ENCODE measurements at places on chromosomes 5 and 9.

- no peak for DNase-seq
These were observed 22.3 kb downstream of the ZBTB34 start for GRCh38 chr9:126882746-126883145.

DNA sequence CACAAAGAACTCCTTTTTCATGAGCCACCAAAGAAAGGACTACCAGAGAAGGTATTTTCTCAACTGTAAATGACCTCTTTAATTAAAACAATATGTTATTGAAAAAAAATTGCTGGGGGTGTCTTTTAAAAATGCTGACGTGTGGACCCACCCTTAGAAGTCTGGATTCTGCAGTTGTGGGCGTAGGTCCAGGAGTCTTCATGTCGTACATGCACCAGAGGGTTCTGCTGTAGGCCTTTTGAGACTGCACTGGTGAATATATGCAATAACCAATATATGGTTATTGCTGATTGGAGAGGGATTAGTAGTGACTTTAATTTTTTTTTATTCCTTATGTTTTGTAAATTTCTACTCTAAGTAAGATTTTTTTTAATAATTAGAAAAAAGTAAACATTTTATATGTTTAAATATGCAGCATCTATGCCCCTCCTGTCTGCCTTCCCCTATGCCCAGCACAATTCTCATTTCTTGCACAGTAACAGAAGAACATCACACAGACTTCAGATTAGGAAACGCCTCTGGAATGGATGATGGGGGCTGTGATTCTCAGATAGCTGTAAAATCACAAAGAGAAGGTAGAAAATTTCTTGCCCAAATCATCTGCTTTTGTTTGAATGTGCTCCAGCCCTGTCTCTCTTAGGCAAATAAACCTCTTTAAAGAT, 102.0 kb downstream of the PTTG1 start:
- no peak for DNase-seq

- DNase-seq, result peak; percentile 50
These were observed 32.1 kb downstream of the RAPGEF1 start for GRCh38 chr9:131707733-131708157.

DNA sequence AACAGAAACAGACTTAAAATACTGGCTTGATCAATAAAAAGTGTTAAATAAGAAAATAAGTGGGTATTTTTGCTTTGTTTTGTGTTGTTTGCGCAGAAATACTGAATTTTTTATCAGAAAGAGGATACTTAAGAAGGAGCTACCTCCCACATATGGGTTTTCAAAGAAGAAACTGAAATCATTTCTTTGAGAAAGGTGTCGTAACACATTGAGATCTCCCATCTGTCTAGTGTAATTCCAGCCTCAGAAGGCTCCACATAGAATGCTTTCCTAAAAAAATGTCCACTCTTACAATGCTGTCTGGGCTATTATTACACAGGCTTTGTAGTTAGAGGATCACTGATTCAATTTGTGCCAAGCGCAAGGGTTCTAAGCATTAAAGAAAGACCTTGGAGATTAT, 226.2 kb downstream of the EPB41L4A start:
- no peak for DNase-seq

DNA sequence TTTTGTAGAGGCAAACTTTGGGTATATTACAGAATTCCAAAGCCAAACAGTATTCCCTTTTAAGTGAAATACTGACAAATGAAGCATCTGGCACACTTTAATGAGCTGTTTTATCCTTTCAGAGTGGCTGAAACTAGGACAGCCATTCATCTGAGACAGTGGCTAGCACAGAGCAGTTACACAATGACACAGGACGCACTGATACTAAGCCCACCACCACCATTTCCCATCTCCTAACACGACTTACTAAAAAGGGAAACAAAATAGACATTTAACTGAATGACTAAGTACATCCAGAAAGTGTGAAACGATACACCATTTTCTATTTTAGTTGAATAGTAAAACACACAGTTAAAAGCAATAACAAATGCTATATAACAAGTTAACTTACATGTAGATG, 120.4 kb upstream of the RETREG1 start:
- no peak for DNase-seq

GRCh38 chr5:135025730-135026644, 8.0 kb downstream of the PITX1 start:
- DNase-seq, result no peak

DNA sequence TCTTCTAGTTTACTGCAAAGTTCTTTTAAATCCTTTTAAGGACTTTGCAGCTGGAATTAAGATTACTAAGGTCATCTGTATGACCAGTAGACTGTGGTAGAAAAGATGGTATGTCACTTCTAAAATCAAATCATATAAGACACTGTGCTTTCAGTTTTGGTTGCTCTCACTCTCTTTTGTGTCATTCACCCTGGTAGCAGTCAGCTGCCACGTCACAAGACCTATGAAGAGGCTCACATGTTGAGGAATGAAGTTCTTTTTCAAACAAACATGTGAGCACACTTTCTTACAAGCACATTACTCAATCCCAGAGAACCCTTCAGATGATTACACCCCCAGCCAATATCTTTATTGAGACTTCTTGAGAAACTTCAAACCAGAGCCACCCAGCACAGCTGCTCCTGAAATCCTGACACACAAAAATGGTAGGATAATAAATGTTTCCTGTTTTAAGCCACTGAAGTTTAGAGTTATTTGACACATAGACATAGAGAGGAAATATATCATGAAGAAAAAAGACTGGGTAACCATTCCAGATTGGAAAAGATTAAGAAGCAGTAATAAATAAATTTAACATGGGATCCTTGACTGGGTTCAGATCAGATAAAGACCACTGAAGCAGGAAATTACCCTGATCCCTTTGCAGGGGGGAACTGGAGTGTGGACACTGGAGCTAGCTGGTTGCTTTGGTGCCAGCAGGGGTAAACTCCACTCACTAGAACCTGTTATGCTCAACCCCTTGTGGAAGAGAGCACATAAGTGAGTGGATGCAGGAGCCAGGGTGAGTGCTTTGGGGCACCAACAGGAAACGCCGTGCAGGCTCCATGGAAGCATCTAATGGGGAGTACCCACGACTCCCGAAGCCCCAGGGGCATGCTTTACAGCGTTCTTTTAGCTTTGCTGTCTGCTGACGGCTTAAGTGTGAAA, 64.1 kb downstream of the SLCO4C1 start:
- no peak for DNase-seq

DNA sequence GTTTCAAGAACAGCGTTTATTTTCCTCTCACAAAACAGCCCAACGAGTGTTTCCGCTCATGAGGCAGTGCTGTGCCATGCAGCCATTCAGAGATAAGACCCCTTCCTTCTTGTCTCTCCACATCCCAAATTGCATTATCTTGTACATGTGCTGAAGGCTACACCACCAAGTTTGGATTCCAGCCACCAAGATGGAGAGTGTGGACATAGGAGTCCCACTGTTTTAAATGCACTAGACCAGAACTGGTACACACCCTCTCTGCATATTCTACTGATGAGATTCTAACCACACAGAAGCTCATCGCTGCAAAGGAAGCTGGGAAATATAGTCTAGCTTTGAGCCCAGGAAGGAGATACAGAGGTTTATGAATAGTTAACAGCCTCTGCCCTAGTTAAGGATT, 509.4 kb downstream of the NFIB start:
- no peak for DNase-seq

DNA sequence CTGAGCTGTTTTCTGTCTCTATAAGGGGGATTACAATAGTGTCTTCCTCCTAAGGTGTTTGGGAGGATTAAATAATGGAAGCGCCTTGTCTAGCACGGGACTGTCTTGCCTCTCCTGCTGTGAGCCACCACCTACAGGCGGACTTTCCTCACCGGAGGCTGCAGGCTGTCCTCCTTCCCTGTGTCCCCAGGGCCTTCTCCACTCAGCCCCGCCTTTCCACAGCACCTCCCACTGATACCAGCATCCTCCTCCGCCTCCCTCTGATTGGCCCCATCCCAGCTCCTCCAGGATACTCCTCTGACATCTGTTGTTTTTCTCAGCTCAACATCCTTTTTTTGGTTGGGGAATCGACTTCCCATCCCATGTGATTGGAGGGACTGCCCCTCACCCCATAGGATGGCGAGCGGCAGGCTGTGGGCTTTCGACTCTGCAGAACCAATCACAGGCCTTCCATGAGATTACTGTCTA, 851 bp upstream of the ZDHHC12 start:
- DNase-seq, result peak; percentile 96

DNA sequence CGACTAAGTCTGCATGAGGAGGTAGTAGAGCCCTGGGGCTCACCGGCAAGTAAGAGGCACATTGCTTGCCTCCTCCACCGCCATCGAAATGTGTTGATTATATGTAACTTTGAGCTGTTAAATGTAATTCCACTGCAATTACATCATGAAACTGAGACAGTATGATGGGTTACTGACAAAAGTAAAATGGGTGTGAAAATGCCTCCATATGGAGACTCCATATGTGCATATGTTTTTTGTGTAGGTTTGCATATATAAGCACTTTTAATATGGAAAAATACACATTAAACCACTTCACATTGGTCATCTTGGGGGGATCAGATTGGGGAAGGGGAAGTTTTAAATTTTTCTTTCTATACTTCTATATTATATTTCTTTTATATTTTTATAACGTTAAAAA, 29.8 kb downstream of the NFIL3 start:
- no peak for DNase-seq

GRCh38 chr9:16868701-16869100, 1.8 kb downstream of the BNC2 start:
- DNase-seq, result no peak

GRCh38 chr9:102000956-102001355, 262.5 kb upstream of the GRIN3A start:
- no peak for DNase-seq

- no peak for DNase-seq
These were observed 28.5 kb upstream of the ANXA6 start for GRCh38 chr5:151186052-151186451.

DNA sequence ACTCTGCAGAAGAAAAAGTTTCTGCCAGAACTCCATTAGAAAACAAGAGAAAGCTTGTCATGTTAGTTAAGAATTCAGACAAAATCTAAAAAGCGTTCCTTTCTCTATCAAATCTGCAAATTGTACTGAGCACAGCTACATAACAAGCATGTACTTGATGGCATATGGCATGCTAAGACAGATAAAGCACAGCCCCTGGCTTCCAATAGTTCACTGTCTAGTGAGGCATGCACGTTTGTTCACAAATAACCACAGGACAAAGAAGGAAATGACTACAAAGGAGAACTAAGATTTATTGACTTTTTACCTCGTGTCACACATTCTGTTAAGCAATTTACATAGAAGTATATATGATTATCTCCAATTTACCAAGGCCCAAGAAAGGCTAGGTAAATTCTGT, 518.2 kb upstream of the TLE4 start:
- peak; percentile 1 for DNase-seq

GRCh38 chr5:53023969-53024368, 34.8 kb downstream of the ITGA2 start:
- no peak for DNase-seq

DNA sequence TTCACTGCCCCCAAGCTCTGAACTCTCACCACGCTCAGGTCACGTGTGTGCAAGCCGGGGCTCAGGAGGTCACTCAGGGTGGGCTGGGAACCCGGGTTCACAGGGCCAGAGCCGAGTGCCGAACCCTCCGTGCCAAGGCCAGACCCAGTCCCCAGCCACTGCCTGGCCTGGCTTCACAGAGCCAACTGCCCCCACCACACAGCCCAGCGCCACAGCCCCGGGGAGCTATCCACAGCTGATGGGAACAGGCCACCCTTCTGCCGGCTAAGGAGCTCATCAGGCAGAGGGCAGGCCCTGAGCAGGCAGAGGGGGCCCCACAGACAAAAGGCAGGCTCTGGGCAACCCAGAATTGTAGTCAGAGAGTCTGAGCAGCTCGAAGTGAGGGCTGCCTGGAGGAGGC, 117.0 kb downstream of the VAV2 start:
- DNase-seq, result no peak

- DNase-seq, result peak; percentile 45
These were observed 3.6 kb downstream of the RPL12 start for GRCh38 chr9:127447416-127448111.

DNA sequence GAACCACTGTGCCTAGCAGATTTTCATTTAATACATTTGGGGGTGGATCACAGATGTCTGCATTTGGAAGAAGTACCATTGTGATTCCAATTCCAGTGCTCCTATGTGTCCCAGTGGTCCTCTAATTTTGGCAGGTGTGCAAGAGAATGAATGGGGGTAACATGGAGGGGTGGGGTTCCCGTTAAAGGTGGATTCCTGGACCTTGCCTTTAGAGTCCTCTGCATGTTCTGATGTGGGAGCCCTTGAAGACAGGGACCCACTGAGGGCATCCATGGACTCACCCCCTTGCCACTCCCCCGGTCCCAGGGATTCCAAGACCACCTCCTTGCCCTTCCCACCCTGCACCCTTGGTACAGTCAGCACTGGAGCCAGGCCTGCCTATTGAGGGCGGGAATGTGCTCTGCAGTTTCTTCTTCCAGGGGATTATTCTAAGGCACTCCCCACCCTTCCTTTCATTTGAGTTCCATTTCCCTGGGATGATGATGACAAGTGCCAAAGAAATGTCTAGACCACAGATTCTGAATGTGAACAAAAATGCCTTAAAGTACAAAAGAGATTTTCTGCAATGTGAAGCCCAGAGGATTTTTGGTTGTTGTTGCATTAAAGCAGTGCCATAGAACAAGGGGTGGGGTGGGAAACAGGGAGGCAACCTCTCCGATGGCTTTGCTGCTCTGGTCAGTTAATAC, 119.4 kb upstream of the PTCH1 start:
- DNase-seq, result no peak

GRCh38 chr5:143244990-143245389, 158.5 kb downstream of the NR3C1 start:
- DNase-seq, result peak; percentile 42

DNA sequence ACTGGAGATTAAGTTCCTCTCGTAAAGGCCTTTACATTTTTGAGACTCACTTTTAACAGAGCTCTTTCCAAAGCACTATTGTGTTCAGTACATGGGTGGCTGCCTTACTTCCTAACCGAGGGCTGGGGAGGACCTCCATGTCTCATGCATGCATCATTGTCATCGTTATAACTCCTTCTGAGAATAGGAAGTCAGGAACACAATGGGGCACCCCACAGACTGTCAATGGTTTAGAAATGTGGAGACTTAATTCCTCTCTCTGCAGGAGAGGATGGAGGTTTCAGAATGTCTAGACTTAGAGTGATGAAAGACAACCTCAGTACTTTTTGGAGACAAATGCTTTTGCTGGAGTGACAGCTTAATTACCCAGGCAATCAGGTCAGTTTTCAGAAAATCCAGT, 83.9 kb downstream of the PRLR start:
- DNase-seq, result no peak

DNA sequence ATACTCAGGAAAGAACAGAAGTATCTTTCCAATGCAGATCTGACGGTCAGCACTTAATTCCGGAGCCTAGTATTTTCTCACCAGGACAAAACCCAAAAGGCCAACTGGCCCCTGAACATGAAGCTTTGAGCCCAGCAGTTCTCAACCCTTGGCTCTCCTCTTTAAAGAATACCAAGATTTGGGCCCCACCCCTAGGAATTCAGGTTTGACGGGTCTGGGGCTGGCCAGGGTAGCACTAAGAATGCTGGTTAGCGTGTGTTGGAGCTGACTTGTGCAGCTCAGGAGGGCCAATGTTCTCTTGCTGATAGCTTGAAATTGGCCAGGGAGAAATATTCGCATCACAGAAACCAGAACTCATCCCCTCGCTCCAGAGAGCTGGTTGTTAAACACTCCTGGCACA, 88.3 kb upstream of the PTCH1 start:
- no peak for DNase-seq
